Left kidney (tissue), 8 donors: ENCODE measurements at places on chromosomes 4 and X. TPM values are rescaled to one million over a fixed set of nuclear protein-coding genes. Genes with fewer than 3 reads are reported as not detected.

The CABS1 gene
- 0.08 TPM for polyA plus RNA-seq

The DRD5 gene
- 0.83 TPM for polyA plus RNA-seq

The PDE6B gene
- polyA plus RNA-seq: 41.4 TPM

DNA sequence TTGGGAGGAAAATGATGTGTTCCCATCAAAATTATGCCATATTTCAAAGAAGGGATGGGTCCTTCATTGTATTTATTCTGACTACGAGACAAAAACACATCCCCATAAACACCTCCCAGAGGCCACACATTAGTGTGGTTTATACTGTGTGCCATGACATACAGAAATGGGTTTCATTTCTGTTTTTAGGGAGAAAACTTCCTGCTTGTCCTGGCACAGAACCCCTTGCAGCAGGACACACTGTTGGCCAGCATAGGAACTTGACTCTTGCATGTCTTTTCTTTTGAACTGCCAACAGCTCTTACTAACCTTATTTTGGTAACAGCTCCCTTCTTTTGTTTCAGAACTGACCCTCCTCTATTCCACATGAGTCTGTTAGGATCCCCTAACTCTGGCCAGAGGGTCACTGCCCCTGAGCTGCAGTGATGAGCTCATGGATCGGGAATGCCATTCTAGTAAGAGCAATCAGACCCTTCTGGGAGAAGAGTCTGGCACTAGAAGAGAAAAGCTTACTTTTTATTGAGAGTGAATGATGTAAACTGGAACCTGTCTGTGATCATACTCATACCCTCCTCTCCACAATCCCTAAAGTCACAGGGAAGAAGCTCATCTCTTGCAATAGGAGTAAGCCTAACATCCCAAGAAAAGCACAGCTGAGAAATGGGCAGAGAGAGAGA lies 86.4 kb downstream of the SMIM20 start:
- no peak for DNase-seq

DNA sequence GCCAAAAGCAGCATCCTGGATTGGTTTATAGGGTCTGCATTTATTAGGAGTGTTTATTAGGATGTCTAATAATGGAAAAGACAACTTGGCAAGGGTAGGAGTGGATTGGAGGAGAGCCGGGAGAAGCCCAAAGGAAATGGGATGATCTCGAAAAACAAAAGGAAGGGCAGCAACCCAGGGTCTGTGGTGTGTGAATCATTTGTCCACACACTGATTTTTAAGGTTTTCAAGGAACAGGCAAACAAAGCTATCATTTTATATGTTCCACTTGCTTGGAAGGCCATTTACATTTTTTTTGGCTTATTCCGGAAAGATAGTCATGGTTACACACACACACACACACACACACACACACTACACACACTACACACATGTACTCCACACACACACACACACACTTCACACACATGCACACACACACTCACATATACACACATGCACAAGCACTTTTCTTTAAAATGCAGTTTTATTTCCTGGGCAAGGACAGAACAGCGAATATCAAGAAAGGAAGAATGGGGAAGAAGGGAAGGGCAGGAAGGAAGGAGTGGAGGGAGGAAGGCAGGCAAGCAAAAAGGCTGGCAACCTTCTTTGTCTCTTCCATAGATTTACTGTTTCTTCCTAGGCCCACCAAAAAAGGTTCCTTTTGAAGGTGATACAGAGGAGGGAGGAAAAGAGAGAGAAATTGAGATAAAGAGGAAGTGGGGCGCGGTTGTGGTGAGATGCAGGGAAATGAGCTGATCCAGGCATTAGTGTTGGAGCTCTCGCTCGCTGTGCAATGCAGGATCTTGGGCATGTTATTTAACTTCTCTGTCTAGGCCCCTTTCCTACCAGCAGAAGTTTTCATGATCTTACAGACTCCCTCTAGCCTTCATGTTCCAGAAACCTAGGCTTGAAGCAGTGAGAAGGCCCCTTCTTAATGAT lies 88.6 kb upstream of the MAML3 start:
- DNase-seq: no peak

- no peak for DNase-seq
Observed at GRCh38 chr4:89039730-89040338, 17.2 kb downstream of the FAM13A start.

- no peak for DNase-seq
Observed at GRCh38 chr4:173231916-173232315, 63.3 kb downstream of the GALNT7 start.

DNA sequence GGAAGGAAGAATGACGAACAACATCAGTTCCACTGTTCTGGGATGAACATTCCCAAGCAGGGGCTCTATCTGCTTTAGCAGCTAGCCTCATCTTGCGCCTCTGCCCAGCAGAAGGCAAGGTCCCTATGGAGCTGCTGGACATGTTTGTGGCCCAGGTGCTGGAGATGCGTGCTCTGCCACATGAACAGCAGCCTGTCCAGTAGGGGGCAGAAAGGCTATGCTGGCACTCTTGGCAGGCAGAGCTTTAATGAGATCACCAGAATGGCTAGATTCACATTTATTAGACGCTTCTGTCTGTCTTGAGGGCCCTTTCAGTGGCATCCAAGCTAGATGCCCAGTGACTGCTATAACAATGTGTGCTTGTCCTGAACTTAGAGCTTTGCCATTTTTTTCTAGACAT lies 1826.0 kb downstream of the STIM2 start:
- peak; percentile 10 for DNase-seq
